ENCODE measurements at places on chromosomes 4 and X.

GRCh38 chrX:145990051-145990450, 172.4 kb downstream of the SLITRK2 start:
- DNase-seq, result no peak

DNA sequence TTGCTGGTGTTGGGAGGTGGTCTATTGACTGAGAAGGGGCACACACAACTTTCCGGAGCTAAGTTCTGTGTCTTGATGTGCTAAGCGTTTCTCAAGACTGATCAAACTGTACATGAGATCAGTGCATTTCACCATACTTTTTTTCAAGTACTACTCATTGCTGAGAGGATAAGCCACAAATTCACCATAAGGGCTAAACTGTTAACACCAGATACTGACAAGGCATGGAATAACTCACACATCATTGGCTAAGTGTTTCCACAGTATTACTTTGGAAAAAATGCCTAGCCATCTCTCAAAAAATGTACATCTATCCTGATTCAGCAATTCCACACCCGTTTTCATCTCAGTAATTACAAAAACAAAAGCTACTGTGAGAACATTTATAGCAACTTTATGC, 13.0 kb downstream of the RBMX start:
- DNase-seq, result no peak

DNA sequence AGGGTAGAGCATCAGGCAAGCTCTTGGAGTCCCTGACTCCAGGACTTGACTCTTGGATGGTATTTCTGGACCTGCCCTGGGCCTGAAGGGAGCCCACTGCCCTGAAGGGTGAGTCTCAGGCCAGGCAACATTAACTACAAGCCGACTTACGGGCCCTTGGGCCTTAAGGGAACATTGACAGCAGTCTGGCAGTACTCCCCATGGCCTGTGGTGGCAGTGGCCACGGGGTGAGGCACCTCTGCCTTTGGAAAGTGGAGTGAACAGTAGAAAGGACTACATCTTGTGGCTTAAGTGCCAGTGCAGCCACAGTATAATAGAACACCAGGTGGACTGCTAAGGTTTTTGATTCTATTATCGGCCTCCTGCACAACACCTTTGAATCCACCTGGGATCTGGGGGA, 36.3 kb downstream of the SH3BGRL start:
- DNase-seq, result no peak

- no peak for DNase-seq
Observed at GRCh38 chr4:52841682-52842456, 20.2 kb upstream of the RASL11B start.

- DNase-seq, result no peak
Observed at GRCh38 chr4:5638976-5639375, 69.4 kb downstream of the EVC2 start.

Measured in GM06990 (cell line).